ENCODE measurements at places on chromosomes 2 and 18. TPM values are rescaled to one million over a fixed set of nuclear protein-coding genes. Genes with fewer than 3 reads are reported as not detected.

GRCh38 chr2:145547620-145548019 is 1027.7 kb upstream of the ZEB2 start:
- H3K27me3 ChIP-seq = no peaks in the 10 kb centered on the region
- H3K4me3 ChIP-seq = no peak overlapping the region
- no peak for DNase-seq
- no peak overlapping the region for H3K27ac ChIP-seq

GRCh38 chr2:219400562-219400961 is 12.8 kb upstream of the DNPEP start:
- H3K27me3 ChIP-seq = peaks cover 7% of the 10 kb centered on the region
- H3K4me1 ChIP-seq = peaks cover 6% of the 10 kb centered on the region
- no peak overlapping the region for H3K27ac ChIP-seq
- no peaks in the 10 kb centered on the region for H3K36me3 ChIP-seq
- DNase-seq = no peak

DNA sequence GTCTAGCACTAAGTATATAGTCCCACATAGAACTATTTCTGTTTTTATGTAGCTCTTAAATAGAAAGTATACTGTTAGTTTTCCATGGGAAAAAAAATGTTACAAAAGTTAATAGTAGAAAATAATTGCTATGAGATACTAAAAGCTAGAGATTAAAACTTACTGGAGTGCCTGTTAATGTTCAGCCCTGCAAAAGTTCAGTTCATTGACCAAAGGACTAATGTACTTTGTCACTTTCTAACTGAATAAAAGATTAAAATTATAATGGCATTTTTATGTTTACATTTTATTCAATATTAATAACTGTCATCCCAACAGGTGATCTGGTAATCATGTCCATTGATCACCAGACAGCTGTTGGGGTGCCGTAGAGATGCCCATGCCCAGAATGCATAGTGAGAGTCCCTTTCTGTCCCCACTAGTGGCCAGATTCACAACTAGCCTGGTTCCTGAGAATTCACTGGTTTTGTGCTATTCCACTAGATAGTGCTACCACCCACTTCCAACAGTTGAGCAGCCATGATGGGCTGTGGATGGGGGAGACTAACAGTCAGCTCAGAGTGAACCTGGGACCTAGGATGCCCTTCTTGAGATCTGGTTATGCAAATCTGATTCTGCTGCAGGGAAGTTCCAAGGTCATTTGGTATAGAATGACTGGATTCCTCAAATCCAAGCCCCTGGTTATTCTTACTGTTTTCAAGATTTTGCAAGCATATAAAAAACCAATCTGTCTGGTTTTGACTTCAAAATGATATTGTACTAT is 57.8 kb downstream of the AFTPH start:
- no peak overlapping the region for H3K4me3 ChIP-seq
- no peaks in the 10 kb centered on the region for H3K27me3 ChIP-seq
- H3K4me1 ChIP-seq = peaks cover 11% of the 10 kb centered on the region

- H3K27me3 ChIP-seq = no peaks in the 10 kb centered on the region
- H3K27ac ChIP-seq = no peak overlapping the region
- H3K4me1 ChIP-seq = no peaks in the 10 kb centered on the region
- H3K36me3 ChIP-seq = no peaks in the 10 kb centered on the region
Measured at GRCh38 chr2:160790738-160791137, 297.1 kb upstream of the RBMS1 start.

GRCh38 chr2:205685314-205686055 is 3.2 kb downstream of the NRP2 start:
- no peaks in the 10 kb centered on the region for H3K36me3 ChIP-seq
- H3K4me3 ChIP-seq = peak overlapping the region; percentile 61
- peaks cover 38% of the 10 kb centered on the region for H3K4me1 ChIP-seq
- no peak overlapping the region for H3K27ac ChIP-seq
- DNase-seq = no peak
- H3K27me3 ChIP-seq = peaks cover 76% of the 10 kb centered on the region

- H3K4me3 ChIP-seq = no peak overlapping the region
- DNase-seq = no peak
- no peak overlapping the region for H3K27ac ChIP-seq
Measured at GRCh38 chr2:137655814-137656213, 308.5 kb upstream of the HNMT start.

DNA sequence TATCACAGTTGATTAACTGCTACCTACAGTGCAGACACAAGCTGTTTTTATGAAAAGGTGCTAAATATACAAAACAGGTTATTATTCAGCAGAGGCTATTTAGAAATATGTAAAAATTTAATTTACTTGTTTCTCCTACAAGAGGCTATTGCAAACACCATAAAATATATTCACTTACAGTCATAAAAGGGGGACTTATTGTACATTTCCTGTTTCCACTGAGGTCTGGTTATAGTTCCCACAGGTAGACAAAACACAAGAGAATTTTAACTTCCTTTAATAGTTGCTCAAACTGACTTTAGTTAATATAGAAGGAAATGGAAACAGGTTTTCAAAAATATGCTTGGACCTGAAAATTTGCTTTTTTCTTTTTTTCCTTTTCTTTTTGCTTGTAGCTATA is 40.0 kb upstream of the FRZB start:
- peaks cover 2% of the 10 kb centered on the region for H3K4me1 ChIP-seq
- H3K4me3 ChIP-seq = no peak overlapping the region
- no peak for DNase-seq
- no peaks in the 10 kb centered on the region for H3K36me3 ChIP-seq

GRCh38 chr2:95052307-95052706 is 26.8 kb downstream of the MAL start:
- H3K4me1 ChIP-seq = peaks cover 51% of the 10 kb centered on the region
- H3K4me3 ChIP-seq = no peak overlapping the region
- peaks cover 56% of the 10 kb centered on the region for H3K36me3 ChIP-seq
- no peaks in the 10 kb centered on the region for H3K27me3 ChIP-seq
- no peak overlapping the region for H3K27ac ChIP-seq
- DNase-seq = no peak

- H3K4me3 ChIP-seq = no peak overlapping the region
- no peaks in the 10 kb centered on the region for H3K27me3 ChIP-seq
- DNase-seq = no peak
Measured at GRCh38 chr2:24912986-24913385, 7.1 kb downstream of the ADCY3 start.

DNA sequence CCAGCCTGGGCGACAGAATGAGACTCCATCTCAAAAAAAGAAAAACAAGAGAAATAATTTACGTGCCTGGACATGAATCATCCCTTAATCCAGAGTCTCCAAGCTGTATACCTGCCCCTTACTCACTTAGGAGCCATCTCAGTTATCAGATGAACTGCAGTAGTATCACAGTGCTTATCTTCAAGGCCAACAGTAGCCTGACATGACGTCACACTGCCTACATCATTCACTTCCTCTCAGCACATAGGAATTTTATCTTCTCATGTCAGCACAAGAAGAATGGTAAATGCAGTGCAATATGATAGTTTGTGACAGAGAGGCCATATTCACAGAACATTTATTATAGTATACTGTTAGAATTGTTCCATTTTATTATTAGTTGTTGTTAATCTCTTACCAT is 216.6 kb downstream of the SS18 start:
- H3K4me1 ChIP-seq = no peaks in the 10 kb centered on the region
- H3K27me3 ChIP-seq = no peaks in the 10 kb centered on the region
- no peaks in the 10 kb centered on the region for H3K36me3 ChIP-seq
- DNase-seq = no peak
- no peak overlapping the region for H3K4me3 ChIP-seq

The MAP3K19 gene
- total RNA-seq = not detected
